Left renal pelvis (tissue), 4 donors: ENCODE measurements at places on chromosomes 16 and 17.

DNA sequence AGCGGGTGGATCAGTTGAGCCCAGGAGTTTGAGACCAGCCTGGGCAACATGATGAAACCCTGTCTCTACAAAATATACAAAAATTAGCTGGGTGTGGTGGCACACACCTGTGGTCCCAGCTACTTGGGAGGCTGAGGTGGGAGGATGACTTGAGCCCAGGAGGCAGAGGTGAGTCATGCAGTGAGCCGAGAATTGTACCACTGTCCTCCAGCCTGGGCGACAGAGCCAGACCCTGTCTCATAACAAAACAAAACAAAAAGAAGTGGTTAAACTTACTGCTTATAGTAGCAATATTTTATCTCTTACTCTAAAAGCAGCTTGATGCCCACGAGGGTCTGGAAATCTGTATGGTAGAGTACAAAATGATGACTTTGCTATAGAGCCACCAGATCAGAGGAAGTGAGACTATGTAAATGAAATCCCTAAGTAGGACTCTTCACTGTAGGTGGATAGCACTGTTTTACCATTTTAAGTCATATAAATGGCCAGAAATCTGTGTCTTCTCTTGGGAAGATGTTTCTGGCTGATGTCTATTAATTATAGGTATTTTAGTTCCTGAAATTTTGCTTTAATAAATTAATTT lies 60.4 kb upstream of the MRC2 start:
- no peak for DNase-seq

DNA sequence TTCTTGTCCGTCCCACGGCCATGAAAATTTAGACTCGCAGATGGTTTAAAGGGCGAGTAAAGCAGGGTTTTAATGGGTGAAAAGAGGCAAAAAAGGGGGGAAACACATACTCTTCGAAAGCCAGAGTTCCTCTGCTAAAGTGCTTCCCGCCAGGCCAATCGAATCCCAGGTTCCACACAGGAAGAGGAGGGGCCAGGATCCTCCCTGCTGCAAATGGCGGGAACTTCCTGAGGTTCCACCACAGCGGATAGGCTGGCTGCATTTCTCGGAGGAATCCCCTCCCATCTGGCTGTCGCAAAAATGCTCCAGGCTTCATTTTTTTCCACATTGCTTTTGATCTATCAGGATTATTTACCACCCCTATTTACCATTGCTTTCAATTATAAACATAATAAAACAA lies 670.1 kb upstream of the CA10 start:
- DNase-seq = no peak

DNA sequence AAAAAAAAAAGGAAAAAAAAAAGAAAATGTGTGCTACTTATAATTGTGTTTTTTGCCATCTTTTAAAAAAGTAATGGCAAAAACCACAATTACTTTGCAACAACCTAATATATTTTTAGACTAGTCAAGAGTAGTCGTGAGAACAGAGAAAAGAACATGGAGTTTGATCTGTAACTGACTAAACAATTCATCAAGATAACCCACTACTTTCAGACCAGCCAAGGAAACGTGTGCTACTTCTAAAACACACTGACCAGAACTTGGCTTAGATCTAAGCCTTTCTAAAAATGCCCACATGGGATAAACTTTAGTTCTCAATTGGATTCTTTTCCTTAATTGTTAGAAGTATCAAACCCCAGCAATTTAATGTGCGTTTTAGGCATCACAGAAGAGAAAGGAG lies 616 bp downstream of the PECAM1 start:
- DNase-seq = no peak

- no peak for DNase-seq
Observed at GRCh38 chr17:63291258-63291657, 154.8 kb downstream of the CYB561 start.

GRCh38 chr16:970766-971581 lies at the start of gene LMF1:
LMF1 (minus strand) TSS chr16:970984; CDS start chr16:970980, 4 bp downstream.
- peak; percentile 81 for DNase-seq
